ENCODE measurements at places on chromosomes 4 and X.

GRCh38 chr4:87498446-87498900, 30.7 kb downstream of the SPARCL1 start:
- peak; percentile 80 for DNase-seq

DNA sequence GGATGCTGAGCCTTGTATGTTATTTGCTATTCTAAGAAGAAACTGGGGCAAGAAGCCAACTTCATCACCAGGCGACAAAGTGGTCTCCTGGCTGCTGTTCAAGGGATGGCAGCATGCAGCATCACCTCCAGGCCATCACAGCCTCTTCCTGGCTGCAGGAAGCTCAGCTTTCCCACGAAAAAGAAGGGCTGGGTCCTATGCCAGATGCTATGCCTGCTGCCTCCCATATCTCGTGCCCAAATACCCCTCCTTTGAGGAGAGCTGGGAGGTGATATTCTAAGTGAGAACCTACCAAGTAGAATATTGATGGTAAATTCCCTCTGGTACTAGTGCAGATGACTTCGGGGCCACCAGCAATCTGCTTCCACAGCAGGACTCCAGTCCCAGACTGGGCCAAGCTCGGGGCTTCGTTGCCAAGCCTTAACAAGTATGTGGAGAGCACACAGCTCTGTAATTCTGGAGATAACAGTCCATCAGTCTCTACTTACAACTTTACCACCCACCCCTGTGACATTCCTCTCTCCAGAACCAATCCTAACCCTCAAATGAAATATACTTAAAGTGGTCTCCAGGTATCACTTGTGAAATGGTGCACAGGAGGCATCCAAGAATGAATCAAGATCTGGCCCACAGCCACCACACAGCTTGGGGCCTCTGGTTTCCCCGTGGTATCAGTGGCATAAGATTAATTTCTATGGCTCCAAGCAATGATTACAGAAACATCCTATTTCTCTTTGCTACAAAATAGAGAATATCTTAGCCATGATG, 149.3 kb downstream of the PALLD start:
- no peak for DNase-seq

- DNase-seq: peak; percentile 39
Observed at GRCh38 chr4:95107635-95108034, 349.9 kb downstream of the BMPR1B start.

GRCh38 chr4:94011190-94011589, 182.6 kb downstream of the ATOH1 start:
- DNase-seq: no peak

GRCh38 chrX:87391742-87392141, 125.9 kb upstream of the KLHL4 start:
- DNase-seq: no peak

DNA sequence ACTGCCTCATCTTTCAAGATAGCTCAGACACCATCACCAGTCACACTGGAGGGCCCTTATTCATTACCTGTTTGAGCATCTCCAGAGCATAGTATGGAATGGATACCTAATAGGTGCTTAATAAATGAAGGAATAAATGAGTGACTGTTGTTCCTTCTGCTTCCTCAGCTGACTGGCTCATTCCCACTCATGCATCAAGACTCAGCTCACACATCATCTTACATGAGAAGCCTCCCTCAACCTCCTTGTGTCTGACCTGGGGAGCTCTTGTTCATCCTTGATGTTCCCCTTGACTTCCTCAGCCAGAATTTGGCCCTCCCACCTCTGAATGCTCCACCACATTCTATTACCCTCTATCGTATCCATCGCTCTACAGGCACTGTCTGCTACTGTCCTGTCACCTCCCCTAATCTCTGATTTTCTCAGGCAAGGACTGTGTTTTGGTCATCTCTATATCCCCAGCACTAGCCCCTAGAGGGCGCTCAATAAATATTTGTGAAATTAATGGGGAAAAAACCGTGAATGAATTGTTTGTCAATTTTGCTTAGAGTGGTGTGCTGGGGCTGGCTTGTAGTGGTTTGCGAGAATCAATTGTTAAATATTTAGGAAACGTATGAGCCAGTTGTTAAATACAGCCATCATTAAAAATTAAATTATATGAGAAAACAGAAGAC, 88.3 kb downstream of the NHSL2 start:
- no peak for DNase-seq

- DNase-seq: no peak
Observed at GRCh38 chr4:104575278-104575677, 80.6 kb upstream of the CXXC4 start.

DNA sequence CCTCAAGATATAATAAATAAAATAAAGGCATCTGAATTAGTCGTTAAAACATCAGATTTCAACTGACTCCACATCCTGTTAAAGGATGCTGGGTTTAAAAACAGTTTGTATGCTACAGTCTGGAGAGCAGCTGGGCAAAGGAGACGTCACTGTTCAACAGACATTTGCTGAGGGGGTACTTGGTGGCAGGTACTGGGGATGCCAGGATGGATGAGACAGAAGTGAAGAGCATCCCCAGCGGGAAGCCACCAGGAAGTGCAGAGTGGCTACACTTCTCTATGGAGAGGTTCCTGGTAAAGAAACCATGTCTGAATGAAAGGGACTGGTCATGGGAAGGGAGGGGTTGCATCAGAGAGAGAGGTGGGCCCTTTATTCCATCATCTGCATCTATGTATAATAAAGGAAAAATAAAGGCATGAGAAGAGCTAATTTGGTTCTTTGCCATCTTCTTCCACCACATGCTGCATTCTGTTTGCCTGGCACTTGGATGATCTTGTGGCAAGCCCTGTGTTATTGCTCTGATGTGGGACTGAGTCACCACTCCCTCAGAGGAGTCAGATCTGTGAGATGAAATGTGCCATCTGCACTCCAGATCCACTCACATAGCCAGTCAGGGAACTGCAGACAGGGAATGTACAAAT, 145.0 kb downstream of the SOWAHB start:
- peak; percentile 99 for DNase-seq

- no peak for DNase-seq
Observed at GRCh38 chr4:2489841-2490552, 21.1 kb downstream of the RNF4 start.

- DNase-seq: no peak
Observed at GRCh38 chr4:108035691-108036090, 46.0 kb downstream of the HADH start.

DNA sequence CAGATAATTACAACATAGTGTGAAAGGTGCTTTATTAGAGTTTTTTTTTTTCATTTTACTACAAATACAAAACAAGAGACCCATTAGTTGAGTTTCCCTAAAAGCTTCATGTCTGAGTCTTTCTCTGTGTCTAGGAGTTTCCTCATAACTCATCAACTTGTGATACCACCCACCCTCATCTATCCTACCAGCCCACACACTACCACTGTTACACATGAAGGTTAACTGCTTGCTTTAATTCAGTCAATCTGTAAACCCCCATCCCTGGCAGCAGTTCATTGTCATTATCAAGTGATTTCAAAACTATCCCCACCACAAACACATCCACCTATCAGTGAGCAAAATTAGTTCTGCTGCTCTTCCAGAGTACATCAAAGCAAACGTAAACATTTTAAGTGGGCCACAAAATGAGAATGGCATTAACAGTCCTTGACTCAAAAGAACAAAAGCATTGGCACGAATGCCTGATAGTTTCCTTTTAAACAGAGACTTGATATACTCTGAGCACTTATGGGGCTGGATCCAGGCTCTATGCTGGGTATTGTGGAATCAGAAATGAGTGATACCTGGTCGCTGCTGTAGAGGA, 331.6 kb upstream of the FAM241A start:
- no peak for DNase-seq

GRCh38 chrX:78024349-78025059, 55.1 kb upstream of the PGAM4 start:
- no peak for DNase-seq

DNA sequence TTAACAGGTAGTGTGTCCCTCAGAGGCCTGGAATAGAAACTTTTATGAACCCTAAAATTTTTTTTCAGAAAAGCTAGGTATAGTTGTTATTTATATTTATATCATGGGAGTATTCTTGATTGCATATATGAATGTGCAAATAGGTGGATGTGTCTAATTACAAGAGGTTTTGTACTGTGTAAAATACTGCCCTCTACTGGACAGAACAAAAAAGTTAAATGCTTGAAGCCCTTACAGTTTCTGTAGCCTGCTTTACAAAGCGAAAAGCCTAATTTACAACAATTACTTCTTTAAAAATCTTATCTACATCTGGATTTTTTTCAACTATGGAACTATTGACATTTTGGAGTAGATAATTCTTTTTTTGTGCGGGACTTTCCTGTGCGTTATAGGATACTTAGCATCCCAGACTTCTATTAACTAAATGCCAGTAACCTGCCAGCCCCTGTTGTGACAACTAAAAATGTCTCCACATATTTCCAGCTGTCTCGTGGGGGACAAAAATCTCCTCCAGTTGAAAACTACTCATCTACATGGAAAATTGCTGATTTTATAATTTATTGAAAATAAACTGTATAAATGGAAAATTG, 35.1 kb downstream of the ENPEP start:
- no peak for DNase-seq

DNA sequence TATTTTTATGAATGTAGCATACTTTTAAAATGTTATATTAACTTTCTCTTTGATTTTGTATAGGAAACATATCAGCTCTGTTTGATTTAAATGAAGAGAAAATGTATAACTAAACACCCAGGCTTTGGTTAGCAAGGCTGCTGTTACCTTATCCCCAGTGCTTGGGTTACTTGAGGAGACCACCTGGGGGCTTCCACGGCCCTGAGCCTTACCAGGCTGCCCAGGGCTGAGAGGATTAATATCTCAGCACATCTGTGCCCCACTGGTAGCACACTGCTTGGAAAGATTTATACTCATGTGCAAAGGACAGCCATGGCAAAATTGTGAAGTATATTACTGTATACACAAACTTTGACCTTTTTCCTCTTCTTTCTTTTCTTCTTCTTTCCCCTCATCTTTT, 752.9 kb downstream of the RAPGEF2 start:
- no peak for DNase-seq

DNA sequence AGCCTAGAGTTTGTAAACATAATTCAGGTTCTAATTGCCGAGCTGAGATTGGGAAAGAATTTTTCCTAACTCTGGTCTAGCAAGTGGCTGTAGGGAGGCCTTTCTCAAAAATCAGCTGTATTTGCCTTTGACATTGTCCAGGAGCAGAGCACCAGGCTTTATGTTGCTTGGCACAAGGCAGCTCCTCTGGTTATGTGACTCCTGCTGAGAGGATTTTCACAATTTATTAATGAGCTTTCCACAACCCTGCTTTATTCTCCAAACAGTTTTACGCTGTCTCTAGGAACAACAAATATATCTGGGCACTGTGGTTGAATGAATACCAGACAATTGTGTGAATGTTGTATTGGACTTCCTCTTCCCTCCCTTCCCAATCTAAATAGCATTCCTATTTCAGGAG, 14.9 kb downstream of the LSM6 start:
- no peak for DNase-seq

- no peak for DNase-seq
Observed at GRCh38 chrX:65098851-65099250, 122.6 kb upstream of the ZC4H2 start.

GRCh38 chr4:54843946-54844345, 186.2 kb downstream of the KIT start:
- no peak for DNase-seq

DNA sequence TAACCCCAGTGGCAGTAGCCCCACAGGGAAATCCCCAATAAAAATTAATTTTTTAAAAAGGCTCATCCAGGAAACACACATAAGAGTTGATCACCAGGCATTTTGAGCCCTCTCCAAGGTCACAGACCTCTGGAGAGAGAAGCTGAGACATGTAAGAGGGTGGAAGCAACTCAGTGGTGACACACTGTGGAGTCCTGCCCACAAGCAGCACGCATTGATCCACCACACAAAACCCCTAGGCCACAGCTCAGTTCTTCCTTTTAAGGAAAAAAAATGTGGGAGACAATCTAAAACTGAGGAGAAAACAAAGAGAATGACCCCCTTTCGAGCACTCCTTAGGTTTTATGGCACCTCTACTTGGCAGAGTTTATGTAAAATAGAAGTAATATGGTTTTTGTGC, 71.7 kb upstream of the S100G start:
- DNase-seq: peak; percentile 30

GRCh38 chr4:160038615-160039014, 935.7 kb downstream of the RAPGEF2 start:
- DNase-seq: no peak

- no peak for DNase-seq
Observed at GRCh38 chr4:104811727-104812126, 317.0 kb upstream of the CXXC4 start.

DNA sequence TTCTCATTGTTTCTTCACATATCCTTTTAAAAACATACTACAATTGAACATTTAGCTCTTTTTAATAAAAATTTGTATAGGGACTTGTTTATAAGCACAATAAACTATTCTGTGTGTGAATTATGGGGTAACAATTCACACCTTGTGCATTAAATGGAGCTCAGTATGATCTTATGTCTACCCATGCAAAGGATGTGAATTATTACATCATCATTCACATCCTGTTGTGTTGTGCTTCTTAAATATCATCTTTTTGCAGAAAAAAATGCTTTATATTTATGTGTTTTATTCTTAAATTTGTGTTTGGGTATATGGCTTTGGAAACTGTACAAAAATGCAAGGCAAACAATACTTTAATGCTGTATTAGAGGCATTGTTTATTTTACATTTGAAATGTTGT, 96.7 kb upstream of the PABPC4L start:
- no peak for DNase-seq

DNA sequence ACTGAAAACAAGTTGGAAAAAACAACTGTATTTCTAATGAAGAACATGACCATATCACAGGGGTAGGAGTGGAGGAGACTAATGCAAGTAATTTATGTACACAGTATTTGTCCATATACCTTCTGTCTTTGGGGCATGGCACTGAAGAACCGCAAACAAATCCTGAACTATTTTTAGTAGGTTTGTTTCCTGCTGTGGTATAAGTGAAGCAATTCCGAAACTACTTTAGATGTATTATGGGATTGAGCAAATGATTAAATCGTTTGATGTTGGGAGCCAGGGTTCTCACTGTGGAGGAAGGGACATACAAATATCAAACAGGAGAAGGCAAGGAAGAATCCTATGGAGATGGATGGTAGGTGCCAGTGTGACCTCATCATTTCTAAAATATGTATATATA, 18.9 kb upstream of the SH3KBP1 start:
- DNase-seq: no peak

- no peak for DNase-seq
Observed at GRCh38 chr4:108637856-108638255, 12.5 kb upstream of the OSTC start.

DNA sequence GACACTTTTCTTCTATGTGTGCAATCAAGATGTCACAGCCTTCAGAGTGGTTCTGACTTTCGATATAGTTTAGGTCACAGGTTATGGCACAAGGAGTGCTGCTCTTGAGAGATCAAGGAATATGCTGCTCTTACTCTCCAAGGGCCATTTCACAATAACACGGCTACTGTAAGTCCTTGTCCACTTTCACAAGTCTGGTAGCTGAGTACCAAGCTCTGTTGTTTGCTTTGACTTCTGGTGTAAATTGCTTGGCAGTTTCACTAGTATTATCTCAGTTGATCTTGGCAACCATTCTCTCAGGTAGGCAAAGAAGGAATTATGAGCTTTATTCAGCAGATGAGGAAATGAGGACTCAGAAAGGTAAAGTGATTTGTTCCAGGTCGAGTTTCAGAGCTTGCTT, 35.4 kb upstream of the SPANXB1 start:
- no peak for DNase-seq
